Hematopoietic multipotent progenitor cell (in vitro differentiated cells): ENCODE measurements at places on chromosomes 3 and 15.

- peak; percentile 27 for DNase-seq
Measured at GRCh38 chr3:64022451-64023186, 675 bp downstream of the PSMD6 start.

- DNase-seq = no peak
Measured at GRCh38 chr15:92637626-92638025, 17.9 kb downstream of the FAM174B start.

DNA sequence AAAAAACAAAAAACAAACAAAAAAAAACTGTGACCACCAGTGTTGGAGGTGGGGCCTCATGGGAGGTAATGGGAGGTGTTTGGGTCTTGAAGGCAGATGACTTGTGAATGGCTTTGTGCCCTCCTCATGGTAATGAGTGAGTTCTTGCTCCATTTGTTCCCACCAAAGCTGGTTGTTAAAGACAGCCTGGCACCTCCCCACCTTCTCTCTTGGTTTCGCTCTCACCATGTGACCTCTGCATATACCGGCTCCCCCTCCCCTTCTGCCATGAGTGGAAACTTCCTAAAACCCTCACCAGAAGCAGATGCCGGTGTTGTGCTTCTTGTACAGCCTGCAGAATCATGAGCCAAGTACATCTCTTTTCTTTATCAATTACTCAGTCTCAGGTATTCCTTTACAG is 61.5 kb upstream of the ATP11B start:
- DNase-seq = no peak

DNA sequence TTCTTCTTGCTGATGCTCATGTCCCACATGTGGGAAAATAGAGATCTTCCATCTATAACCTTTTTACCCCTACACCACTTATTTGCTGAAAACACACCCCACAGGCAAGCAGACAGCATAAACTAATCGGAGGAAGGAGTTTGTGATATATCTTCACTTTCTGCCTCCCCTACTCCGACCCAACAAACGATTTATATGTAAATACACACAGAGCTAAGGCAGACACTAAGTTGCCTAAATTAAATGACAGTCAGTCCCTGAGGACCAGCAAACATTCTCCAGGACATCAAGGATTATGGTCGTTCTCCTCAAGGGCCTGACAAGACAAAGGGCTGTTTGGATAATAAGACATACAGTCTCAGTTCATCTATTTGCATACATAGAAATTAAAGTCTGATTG is 552.5 kb downstream of the ROBO1 start:
- no peak for DNase-seq

- DNase-seq = no peak
Measured at GRCh38 chr3:64046996-64047594, 23.8 kb upstream of the PSMD6 start.

DNA sequence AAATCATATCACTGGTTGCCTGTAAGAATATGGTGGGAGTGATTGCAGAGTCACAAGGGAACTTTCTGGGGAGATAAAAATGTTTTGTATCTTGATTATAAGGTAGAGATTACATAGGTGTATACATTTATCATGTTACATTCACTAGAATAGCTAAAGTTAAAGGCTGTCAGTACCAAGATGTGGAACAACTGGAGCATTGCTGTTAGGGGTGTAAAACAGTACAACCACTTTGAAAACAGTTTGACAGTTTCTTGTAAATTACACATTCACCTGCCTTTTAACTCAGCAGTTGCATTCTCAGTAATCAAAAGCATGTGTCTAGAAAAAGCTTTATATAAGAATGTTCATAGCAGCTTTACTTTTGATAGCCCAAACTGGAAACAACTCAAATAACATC is 27.6 kb downstream of the RASA2 start:
- DNase-seq = no peak
